ENCODE measurements at places on chromosomes 16 and 17.
A peak's percentile ranks its signal among the peaks of the same experiment; 100 is the strongest.

- no peak for DNase-seq
Measured at GRCh38 chr16:81437865-81438264, 6.7 kb upstream of the CMIP start.

- peak; percentile 67 for DNase-seq
Measured at GRCh38 chr17:48612854-48613691, 2.0 kb downstream of the HOXB8 start.

DNA sequence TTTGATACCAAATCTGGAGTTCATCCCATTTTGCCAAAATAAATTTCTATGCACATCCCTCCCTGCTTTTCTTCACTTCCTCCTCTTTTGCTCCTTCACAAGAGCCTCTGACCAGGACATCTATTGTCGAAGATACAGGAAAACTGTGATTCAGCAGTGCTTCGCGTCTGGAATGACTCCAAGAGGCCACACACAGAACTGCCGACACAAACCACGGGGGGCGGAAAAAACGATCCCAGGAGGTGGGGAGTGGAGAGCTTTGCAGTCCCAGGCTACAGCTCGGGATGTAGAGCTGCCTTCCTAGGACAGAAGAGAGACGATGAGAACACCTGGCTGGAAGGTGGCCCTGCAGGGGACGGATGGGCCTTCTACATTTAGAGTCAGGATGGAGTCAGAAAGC is 102.8 kb downstream of the XYLT1 start:
- no peak for DNase-seq

GRCh38 chr17:80852476-80853015 is 139.1 kb upstream of the CHMP6 start:
- DNase-seq: no peak

GRCh38 chr17:60416368-60416925 is 5.8 kb upstream of the CHCT1 start:
- DNase-seq: no peak

DNA sequence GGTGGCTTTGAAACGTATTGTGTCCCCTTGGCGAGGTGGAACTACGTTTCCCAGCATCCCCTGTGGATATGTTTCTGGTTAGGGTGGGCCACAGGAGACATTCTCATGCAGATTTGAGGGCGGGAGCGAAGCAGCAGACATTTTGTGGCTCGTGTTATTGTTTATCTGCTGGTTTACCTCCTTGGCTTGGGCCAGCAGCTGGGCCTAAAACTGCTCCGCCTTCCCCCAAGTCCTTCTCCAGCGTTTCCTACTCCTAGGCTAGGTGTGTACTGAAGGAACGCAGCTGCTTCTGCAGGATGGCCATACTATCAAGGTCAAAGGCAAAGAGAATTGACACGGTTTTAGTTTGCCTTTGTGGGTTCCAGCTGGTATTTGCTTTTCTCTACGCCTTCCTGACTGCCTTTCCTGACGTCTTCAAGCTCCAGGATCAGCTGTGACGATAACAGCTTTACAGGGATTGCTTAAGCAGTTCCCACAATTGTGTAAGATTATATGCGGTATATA is 17.2 kb upstream of the WSB1 start:
- no peak for DNase-seq

GRCh38 chr16:87227296-87227951 is 89.8 kb downstream of the C16orf95 start:
- DNase-seq: peak; percentile 39

- no peak for DNase-seq
Measured at GRCh38 chr17:78885956-78886355, 17.0 kb downstream of the CEP295NL start.

DNA sequence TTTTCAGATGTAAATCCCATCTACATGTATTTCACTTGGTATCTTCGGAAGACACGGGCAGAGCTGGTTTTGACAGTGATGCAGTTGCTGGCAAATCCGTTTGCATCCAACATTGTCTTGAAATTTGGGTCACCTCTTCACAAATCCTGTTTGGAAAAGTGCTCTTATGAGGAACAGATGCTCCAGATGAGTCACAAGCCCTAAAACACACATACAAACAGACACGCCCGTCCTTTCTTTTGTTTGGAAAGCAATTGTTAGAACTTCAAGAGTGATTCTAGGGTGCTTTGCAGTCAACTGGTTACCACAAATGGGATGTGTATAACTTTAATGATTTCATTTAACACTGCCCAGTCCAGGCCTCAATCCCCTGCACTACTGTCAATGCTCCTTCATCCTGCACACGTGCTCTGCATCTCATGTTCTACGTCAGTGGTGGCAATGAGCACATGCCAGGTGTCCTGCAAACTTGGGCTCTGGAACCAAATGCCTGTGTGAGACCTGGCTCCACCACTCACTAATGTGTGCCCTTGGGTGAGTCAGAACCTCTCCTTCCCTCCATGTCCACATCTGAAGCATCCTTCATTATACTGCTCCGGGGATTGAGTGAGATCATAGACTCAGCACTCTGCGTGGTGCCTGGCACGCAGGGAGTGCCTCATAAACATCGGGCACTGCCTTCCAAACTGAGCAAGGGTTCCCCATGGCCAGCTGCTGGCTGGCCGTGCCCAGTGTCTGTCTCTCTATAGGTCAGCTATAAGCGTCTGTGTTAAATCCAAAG is 19.3 kb upstream of the FOXF1 start:
- no peak for DNase-seq

DNA sequence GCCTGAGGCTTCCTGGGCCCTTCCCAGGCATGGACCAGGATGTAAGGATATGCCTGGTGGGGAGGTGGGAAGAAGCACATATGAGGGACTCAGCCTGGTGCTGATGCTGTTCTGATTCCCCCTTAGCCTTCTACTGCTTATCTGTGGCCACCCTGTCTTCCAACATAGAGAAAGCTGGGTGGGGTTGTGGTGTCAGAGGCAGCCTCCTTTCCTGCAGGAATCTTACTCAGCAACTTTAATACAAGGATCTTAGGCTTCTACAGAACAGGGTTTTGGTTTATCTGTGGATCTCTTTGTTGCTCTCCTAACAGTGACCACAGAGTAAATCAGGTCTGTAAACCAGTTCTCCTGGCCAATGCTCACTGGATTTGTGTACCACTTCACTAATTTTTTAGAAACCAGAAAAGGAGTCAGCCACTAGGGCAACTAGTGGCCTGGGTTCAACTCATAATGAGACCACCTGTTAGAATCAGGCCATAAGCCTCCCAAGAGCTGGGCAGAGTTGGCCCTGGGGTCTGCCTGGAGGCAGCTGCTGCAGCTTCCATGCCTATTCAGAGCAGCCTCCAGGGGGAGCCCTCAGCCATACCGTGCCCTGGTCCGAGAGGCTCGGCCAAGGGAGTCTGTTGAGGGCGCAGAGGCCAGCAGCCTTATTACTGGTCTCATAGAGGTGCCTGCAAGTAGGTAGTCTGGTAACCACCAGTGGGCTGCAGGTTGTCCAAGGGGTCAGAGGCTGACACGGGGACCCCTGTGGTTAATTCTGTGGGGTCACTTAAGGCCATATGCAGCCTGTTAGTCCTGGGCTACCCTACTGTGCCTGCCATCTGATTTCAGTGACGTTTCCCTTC is 7.1 kb downstream of the HAS3 start:
- DNase-seq: peak; percentile 52

GRCh38 chr16:57949013-57949412 is 21.9 kb downstream of the CNGB1 start:
- DNase-seq: no peak

DNA sequence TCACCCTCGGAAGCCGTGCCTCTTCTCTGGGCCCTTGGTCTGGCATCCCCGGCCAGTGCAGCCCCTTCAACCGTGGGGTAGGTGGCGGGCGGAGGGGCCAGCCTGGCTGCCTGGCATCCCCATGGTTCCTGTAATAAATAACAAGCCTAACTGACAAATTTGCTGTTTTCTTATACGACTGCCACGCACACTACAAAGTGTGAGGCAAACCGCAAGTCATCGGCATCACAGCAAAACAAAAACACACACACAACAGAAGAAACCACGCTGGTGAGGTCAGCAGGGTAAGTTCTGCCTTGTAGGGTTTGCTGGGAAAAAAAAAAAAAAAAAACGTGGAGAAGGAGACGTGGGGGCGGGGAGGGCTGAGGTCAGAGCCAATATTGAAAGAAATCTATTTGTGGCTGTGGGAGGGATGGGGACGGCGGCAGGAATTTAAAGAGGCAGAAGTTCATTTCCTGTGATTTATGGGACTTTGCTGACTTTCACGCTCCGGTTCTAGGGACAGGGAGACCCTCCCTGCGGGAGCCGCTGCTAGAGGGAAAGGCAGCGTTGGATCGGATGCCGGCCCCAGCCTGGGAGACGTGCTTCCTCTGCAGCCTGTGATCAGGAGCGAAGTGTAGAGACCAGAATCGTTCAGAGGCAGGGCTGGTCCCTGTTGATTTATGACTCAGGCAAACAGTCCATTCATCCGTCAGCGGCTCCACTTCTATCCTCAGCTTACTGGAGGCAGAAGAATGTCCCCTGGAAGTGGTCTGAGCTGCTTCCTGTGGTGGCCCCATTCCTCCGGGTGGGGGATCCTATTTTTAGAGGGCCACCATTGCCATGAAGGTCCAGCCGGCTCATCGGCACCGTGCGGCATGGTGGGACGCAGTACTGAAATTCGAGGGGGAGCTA is 162.8 kb downstream of the FOXL1 start:
- DNase-seq: peak; percentile 92

All from endothelial cell of umbilical vein (primary cell).